ENCODE measurements at places on chromosomes 1 and 21.
A peak's percentile ranks its signal among the peaks of the same experiment; 100 is the strongest.

GRCh38 chr1:66370462-66370971 lies 163.4 kb upstream of the SGIP1 start:
- no peaks in the 10 kb centered on the region for H3K4me1 ChIP-seq
- H3K27me3 ChIP-seq: no peaks in the 10 kb centered on the region
- H3K4me3 ChIP-seq: no peak overlapping the region
- H3K36me3 ChIP-seq: no peaks in the 10 kb centered on the region
- no peak for DNase-seq
- H3K27ac ChIP-seq: no peak overlapping the region

- peaks cover 43% of the 10 kb centered on the region for H3K4me1 ChIP-seq
- peak; percentile 74 for DNase-seq
- no peak overlapping the region for H3K4me3 ChIP-seq
- H3K27ac ChIP-seq: peak overlapping the region; percentile 86
Measured at GRCh38 chr1:54275349-54275748, 75.4 kb downstream of the MRPL37 start.

- no peaks in the 10 kb centered on the region for H3K36me3 ChIP-seq
- no peak overlapping the region for H3K27ac ChIP-seq
- no peaks in the 10 kb centered on the region for H3K27me3 ChIP-seq
- H3K4me1 ChIP-seq: no peaks in the 10 kb centered on the region
- H3K4me3 ChIP-seq: no peak overlapping the region
Measured at GRCh38 chr1:3762873-3763228, 9.7 kb upstream of the SMIM1 start.

DNA sequence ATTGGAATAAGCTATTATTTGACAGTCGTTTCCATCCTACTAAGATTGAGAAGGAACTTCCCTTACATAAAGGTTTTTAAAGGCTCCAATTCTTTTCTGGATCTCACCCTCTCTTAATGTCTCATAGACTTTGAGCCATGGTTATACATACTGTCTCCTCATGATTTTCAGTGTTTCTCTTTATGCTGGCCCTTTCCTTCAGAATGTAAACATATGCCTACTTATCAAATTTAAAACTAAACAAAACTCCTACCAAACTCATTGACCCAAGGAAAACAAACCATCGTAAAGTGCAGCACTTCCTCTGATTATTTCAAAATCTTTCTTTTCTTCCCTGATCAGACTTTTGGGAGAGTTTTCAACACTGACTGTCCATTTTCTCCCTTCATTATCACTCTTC lies 163.4 kb upstream of the DPYD start:
- DNase-seq: no peak
- H3K27ac ChIP-seq: no peak overlapping the region
- H3K4me1 ChIP-seq: no peaks in the 10 kb centered on the region
- H3K4me3 ChIP-seq: no peak overlapping the region

DNA sequence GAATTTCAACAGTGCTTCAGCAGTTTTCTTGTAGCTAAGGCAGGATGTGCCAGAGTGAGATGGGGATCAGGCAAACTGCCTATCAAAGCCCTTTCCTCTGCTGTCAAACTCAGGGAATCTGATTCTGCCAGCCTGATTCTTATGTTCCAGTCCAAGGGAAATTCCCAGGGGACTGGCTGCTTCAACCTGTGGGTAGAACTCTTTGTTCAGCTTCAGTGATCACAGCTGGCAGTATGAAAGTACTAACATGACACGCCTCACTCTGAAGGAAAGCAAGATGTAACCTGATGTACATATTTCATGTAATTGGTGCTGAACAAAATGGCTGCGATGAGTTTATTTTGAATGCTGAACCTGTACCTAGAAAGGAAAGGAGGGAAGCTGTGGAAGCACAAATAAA lies 40.1 kb upstream of the SLC5A9 start:
- no peak overlapping the region for H3K27ac ChIP-seq
- no peak for DNase-seq
- H3K36me3 ChIP-seq: no peaks in the 10 kb centered on the region
- no peaks in the 10 kb centered on the region for H3K4me1 ChIP-seq
- H3K4me3 ChIP-seq: no peak overlapping the region

- H3K36me3 ChIP-seq: no peaks in the 10 kb centered on the region
- H3K27me3 ChIP-seq: no peaks in the 10 kb centered on the region
- H3K4me1 ChIP-seq: peaks cover 3% of the 10 kb centered on the region
- peak overlapping the region; percentile 90 for H3K27ac ChIP-seq
- no peak for DNase-seq
- peak overlapping the region; percentile 52 for H3K4me3 ChIP-seq
Measured at GRCh38 chr1:29122682-29123052, 1.0 kb downstream of the TMEM200B start.

- peak overlapping the region; percentile 28 for H3K4me3 ChIP-seq
- H3K27ac ChIP-seq: peak overlapping the region; percentile 67
- peak; percentile 64 for DNase-seq
- H3K36me3 ChIP-seq: no peaks in the 10 kb centered on the region
- no peaks in the 10 kb centered on the region for H3K27me3 ChIP-seq
Measured at GRCh38 chr1:167819849-167820683, 93.9 kb downstream of the ADCY10 start.

DNA sequence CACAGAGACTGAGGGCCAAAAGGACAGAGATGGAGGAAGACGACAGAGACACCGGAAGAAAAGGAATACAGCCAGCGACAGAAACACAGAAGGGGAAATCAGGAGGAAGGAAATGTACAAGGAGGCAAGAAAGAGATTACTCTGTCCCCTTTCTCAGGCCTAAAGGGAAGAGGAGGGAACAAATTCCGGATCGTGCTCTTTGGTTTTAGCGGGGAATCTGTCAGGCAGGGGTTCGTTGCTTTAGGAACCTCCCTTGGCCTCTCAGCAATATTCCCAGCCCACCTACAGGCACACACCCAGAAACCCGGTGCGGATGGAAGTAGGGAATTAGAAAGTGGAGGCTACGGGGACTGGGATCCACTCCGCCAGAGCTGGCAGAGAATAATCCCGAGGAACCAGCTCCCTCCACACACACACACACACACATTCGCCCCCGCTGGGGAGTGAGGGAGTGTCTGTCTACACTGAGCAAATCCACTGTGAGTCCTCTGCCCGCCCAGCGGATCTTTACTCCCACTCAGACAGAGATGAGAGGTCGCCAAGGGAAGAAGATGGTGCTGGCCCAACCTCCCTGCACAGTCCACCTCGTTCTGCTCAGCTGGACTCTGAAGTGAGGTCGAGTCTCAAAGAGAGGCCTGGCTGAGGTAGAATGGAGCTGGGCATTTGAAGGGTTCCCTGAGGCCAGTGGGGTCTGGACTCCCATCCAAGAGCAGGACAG lies 5.7 kb downstream of the TAL1 start:
- H3K4me1 ChIP-seq: peaks cover 6% of the 10 kb centered on the region
- H3K4me3 ChIP-seq: no peak overlapping the region
- H3K27ac ChIP-seq: no peak overlapping the region
- no peaks in the 10 kb centered on the region for H3K36me3 ChIP-seq
- no peak for DNase-seq

DNA sequence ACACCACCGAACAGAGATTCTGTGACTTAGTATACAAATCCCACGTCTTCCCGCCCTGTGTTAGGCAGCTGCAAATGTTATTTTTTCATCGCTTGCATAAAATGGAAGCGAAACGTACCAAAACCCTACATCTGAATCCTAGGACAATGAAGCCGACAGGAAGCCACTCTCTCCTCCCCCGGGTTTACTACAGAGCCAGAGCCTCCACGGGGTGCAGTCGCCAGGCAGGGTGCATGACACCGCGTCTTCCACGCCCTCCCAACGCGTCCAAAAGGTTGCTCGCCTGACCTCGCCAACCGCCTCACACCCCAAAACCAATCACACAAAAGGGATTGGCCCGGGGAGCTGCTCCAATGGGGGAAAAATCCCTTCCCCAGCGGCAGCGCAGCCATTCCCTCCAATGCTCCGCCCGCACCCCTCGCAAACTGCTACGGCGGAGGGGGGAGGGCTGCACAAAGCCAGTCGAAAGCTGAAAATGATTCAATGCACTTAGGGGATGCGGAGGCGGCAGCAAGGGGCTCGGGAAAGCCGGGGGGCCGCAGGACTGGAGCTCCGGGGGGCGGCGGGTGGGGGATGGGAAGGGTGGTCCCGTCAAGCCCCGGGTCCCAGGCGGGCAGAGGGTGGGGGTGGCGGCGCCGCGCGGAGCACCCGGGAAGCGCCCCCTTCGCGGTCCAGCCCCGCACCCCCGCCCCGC lies 701 bp downstream of the CEP170 start:
- H3K27ac ChIP-seq: peak overlapping the region; percentile 92
- H3K27me3 ChIP-seq: no peaks in the 10 kb centered on the region
- H3K36me3 ChIP-seq: no peaks in the 10 kb centered on the region
- no peaks in the 10 kb centered on the region for H3K4me1 ChIP-seq
- peak; percentile 30 for DNase-seq

GRCh38 chr1:240018617-240019016 lies 73.1 kb upstream of the FMN2 start:
- H3K27me3 ChIP-seq: no peaks in the 10 kb centered on the region
- no peak overlapping the region for H3K27ac ChIP-seq
- no peak for DNase-seq
- no peaks in the 10 kb centered on the region for H3K4me1 ChIP-seq
- no peaks in the 10 kb centered on the region for H3K36me3 ChIP-seq

DNA sequence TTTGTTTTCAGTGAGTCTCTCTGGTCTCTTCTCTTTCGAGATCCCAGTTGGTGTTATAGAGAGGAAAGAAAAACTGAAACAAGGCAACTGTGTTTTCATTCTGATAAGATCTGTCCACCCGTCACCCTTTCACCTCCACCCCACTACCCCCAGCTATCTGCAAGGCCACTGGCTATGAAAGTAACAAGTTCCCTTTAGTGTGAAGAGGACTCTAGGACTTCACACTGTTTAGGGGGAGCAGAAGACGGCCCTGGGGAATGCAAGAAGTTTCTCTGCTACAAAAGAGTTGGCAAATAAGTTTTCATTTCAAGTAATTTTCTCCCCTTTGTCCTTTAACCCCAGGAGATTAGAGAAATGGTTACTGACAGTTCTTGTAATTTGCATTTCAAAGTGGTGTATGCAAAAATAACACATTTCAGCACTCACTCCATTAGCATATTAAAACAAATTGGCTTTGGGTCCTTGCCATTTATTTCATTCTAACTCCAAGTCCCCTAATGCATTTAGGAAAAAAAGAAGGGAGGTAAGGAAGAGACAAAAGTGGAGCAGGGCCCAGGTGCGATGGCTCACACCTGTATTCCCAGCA lies 79.6 kb upstream of the PPM1J start:
- H3K4me3 ChIP-seq: no peak overlapping the region
- H3K4me1 ChIP-seq: no peaks in the 10 kb centered on the region
- DNase-seq: no peak
- H3K36me3 ChIP-seq: no peaks in the 10 kb centered on the region
- no peaks in the 10 kb centered on the region for H3K27me3 ChIP-seq
- H3K27ac ChIP-seq: no peak overlapping the region

DNA sequence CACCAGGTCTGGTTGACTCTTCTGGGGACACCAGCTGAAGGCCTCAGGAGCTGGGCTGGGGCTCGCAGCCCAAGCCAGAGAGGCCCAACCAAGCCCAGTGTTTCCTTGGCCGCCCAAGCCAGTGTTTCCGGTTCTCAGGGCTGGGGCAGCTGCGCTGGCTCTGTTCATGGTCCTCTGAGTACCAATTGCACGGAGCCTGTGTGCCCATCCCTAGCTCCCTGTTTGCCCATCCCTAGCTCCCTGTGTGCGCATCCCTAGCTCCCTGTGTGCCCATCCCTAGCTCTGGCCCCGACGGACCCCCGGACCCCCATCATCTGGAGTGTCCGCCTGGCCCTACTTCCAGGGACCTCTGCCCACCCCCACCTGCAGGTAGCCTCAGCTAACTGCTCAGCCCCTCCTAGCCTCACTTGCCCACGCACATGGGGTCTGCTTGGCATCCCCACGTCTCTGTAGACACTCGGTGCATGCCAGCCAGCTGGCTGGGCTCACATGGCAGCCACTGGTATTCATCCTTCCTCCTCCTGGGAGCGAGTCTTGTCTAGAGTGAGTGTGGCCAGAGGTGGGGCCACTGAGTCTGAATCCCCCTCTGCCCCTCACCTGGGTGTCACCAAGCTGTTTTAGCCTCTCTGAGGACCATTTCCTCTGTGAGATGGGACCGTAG lies 64.0 kb downstream of the WNT9A start:
- peaks cover 8% of the 10 kb centered on the region for H3K4me1 ChIP-seq
- no peak overlapping the region for H3K27ac ChIP-seq
- H3K36me3 ChIP-seq: no peaks in the 10 kb centered on the region
- peak; percentile 3 for DNase-seq
- no peak overlapping the region for H3K4me3 ChIP-seq

DNA sequence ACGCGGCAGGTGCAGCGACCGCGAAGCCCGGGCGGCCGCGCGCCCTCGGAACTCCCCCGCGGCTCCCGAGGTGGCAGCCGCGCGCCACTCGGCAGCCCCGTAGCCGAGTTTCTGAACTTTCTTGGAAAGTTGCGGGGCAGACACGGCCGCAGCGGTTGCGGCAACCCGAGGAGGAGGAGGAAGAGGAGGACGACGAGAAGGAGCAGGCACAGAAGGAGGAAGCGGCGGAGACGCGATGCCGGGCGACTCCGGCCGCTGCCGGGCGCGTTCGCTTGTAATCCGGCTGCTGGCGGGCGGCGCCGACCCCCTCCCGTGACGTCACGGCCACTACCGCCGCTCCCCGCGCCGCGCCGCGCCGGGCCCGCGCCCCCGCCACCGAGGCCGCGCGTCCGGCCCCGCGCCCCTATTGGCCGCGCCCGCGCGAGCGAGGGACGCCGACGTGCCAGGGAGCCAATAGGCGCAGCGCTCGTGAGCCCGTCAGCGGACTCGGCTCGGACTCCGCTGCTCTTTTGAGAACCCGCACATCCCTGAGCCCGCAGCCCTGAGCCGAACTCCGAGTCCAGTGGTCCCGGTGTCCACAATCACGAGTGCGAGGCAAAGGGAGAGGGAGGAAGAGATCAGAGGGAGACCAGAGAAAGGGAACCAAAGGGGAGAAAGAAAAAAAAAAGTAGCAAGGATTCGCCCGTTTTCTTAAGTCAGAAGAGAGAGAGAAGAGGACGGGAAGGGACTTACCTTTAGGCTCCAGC lies 736 bp upstream of the BARHL2 start:
- H3K27ac ChIP-seq: no peak overlapping the region
- H3K4me1 ChIP-seq: no peaks in the 10 kb centered on the region
- H3K27me3 ChIP-seq: peaks cover 59% of the 10 kb centered on the region

DNA sequence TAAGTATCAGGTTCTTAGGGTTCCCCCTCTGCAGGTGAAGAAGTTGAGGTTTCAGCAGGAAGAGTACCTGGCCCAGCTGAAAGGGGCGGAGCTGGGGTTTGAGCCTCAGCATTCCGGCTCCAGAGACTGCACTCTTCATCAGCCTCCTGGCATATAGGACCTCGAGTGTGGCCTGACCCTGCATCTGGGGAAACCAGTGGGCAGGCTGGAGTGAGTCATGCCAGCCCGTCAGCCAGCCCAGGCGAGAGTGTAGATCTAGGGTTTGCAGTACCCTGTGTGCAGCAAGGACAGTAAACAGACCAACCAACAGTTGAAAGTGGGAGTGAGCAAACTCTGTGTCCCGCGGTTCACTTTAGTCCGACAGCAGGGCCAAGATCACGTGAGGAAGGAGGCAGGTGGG lies 14.1 kb downstream of the MFSD2A start:
- H3K36me3 ChIP-seq: no peaks in the 10 kb centered on the region
- H3K4me1 ChIP-seq: no peaks in the 10 kb centered on the region
- H3K27me3 ChIP-seq: no peaks in the 10 kb centered on the region
- DNase-seq: no peak
